Karpas-422 (cell line): ENCODE measurements at places on chromosomes 7 and 10.

DNA sequence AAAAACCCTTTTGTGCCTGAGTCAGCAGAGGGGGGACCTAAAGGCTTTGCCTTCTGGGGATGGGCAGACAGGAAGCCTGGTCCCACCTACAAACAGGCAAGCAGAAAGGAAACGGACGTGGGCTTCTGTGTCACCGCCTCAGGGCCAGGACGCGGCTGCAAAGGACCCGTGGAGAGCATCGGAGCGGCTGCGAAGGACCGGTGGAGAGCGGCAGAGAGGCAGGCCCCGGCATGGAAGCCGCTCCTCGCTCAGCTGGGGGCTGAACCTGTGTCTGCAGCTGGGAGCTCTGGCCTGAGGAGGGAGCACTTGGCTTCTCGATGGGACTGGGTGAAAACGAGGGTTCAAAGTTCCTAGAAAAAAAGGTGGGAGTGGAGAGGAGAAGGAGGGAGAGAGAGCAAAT lies 125.4 kb upstream of the PPP2R2D start:
- no peak for DNase-seq

- no peak for DNase-seq
These were observed 621.2 kb downstream of the SDK1 start for GRCh38 chr7:3922175-3922635.

DNA sequence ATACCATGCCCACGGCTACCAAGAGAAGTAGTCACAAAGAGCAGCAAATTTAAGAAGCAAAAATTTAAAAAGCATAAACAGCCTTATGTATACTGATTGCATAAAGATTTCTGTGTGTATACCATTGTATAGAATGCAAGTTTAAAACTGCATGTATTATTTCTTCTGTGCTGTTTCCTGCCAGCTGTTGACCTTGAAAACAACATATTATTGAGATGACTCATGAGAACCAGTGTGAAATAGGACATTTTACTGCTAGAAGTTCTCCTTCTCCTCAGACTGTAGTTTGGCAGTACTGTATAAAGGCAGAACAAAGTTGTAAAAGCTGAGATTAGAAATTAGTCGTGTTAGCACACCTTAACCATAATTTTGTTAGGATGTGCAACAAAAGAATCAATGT lies 42.3 kb upstream of the SGCE start:
- DNase-seq: no peak

DNA sequence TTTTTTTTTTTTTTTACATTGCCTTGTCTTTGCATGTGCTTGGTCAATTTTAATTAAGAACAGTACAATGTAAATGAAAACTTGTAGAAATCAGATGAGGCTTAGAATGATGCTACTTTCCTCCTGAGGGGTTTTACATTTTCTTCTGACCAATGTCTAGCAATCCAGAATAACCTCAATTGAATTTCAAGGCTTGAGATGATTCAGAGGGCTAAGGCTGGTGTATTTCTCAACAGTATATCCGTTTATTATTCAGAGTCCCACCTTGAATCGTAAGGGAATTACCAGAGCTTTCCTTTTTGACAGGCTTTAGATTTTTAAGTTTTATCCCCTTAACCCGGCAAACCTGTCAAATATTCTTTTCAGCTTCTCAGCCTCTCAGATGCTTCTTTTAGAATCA lies 231.2 kb upstream of the STK17A start:
- no peak for DNase-seq

- no peak for DNase-seq
These were observed 13.8 kb downstream of the STK32C start for GRCh38 chr10:132293813-132294520.

GRCh38 chr7:155167706-155168365 lies 97.7 kb downstream of the HTR5A start:
- DNase-seq: no peak

DNA sequence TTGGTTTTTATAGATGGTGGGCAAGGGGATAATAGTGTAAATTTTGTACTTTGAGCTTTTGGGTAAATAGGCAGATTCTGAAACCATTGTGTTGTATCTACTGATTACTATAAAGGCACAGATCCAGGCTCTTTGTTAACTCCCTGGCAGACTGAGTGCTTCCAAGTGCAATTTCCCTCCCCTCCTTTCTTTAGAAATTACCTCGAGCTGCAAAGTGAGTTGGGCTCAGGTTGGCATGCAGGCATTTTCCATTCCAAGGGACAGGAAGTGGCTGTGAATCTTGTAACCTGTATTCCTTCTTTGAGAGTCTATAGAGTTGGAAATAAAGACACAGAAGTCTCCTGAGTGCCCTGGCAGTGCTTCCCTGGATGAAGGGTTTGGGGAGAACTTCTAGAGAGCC lies 494.2 kb upstream of the GALNT17 start:
- DNase-seq: no peak

DNA sequence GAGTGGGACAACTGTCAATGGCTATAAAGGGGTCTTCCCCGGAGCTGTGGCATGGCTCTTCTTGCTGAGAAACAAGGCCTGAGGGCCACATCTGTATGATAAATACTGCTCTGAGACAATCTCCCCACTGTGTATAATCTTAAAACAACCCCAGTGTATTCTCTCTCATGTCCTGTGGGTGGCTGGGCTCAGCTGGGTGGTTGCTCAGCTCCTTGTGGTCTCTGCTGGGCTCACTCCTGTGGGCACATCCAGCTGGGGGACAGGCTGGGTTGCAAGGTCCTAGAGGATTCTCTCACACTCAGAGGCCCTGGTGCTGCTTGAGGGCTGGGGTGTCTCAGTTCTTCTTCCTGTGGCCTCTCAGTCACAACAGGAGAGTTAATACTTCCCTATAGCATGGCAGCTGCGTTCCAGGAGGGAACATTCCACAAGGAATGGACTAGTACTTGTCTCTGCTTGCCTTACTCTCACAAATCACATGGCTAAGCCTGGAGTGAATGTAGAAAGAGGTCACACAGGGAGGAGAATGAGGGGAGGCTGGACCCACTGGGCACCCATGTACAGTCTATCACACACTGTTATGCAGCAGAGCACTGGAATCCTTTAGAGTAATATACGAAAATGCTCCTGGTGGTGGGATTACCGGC lies 4.5 kb upstream of the EEPD1 start:
- no peak for DNase-seq
